ENCODE measurements at places on chromosomes 1 and 21.

- DNase-seq = no peak
Measured at GRCh38 chr1:18108299-18109057, 880 bp downstream of the IGSF21 start.

DNA sequence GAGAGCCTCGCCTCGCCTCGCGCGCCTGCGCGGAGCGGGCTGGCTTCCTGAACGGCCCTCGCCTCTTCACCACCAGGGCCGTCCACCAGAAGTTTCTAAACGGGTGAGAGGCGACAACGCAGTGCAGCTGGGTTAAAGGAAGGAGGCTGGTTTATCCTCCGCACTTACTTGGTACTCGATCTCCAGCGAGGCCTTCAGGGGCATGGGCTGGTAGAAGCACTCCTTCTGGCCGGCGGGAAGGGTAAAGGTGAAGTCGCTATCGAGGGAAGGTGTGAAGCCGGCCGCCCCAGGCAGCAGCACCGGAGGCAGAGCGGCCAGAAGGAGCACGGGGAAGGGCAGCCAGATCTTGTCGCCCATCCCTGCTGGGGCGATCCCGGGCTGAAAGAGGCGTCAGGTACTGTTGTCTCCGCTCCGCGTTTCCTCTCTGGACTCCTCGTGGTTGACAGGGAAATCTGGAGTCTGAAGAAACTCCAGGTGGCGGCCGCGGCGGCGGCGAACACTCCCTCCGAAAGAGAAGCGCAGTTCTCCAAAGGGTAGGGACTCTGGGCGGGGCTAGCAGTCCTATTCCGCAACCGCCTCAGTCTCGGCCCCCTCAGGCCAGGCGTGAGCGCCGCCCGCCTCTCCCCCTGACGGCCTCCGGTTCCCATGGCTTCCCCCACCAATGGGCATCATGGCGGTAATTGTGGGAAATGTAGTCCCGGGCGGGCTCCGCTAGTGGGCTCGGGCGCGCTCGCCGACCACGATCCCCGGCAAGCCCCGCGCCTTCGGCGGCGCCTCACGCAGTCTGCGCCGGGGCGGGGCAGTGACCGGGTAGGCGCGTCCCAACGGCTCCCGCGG lies at the start of gene TMED5:
TMED5 (minus strand) TSS at position 528 of the 837 bp plus-strand sequence; CDS start at position 357, 171 bp downstream.
- peak; percentile 95 for DNase-seq

GRCh38 chr21:14609274-14609673 lies 63.2 kb upstream of the SAMSN1 start:
- DNase-seq = no peak

- no peak for DNase-seq
Measured at GRCh38 chr1:112957133-112957812, 1.3 kb upstream of the SLC16A1 start.

GRCh38 chr1:55234016-55234415 lies 18.9 kb upstream of the USP24 start:
- no peak for DNase-seq
